H7 (cell line): ENCODE measurements at places on chromosomes 5 and 9. TPM values are rescaled to one million over a fixed set of nuclear protein-coding genes. Genes with fewer than 3 reads are reported as not detected.

Gene DRD1
- 0.10 TPM in 1 of 2 replicates, not detected in the other for total RNA-seq

Gene CFAP157
- not detected in 2 replicates for total RNA-seq

Gene DMRT3
- not detected in 2 replicates for total RNA-seq

Gene SCGB3A2
- 42.0 and 51.2 TPM in 2 replicates for total RNA-seq

Gene PLPP7
- 8.2 and 8.8 TPM in 2 replicates for total RNA-seq

Gene PCDHA13
- 1.6 and 2.5 TPM in 2 replicates for total RNA-seq

Gene TRMT10B
- total RNA-seq, result 2.2 and 2.5 TPM in 2 replicates

Gene SARDH
- 7.3 and 9.9 TPM in 2 replicates for total RNA-seq

- DNase-seq, result peak; percentile 94
Measured at GRCh38 chr9:114339130-114339908, 9.7 kb downstream of the ORM2 start.

DNA sequence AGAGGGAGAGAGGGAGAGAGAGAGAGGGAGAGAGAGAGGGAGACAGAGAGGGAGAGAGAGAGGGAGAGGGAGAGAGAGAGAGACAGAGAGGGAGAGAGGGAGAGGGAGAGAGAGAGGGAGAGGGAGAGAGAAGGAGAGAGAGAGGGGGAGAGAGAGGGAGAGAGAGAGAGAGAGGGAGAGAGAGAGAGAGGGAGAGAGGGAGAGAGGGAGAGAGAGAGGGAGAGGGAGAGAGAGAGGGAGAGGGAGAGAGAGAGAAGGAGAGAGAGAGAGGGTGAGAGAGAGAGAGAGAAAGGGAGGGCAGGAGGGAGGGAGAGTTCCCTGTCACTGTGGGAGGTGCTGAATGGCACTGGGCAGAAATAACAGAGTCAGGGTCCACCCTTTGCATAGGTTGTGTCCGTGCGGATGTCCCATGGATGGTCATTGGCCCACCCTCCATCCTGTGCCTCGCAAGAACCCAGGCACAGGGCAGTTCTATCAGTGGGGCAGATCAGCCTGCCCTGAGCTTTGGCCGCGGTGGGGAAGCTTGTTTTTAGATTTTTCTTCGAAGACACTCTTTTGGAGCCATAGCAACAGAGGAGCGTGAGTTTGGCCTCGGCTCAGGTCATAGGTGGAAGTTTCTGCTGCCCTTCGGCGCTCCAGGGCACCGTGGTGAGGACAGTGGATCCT lies 30.1 kb downstream of the ADAMTSL2 start:
- DNase-seq, result no peak

DNA sequence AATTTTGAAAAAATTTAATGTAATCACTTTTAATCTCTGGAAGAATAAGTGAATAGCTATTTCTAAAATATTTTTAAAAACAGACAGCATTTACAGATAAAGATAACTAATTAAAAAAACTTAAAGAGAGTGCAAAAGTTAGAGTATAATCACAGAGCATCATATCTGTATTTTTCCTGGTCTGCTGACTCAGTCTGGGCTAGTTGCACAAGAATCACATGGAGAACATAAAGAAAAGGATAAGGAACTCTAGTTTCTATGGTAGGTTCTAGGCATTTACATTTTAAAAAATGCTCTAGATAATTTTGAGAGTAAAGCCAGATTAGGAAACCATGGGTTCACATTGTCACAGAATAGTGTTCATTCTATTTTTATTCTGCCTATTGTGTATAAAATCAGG lies 347.4 kb downstream of the PSAT1 start:
- no peak for DNase-seq

GRCh38 chr5:8560776-8561175 lies 691.8 kb downstream of the MTRR start:
- no peak for DNase-seq

GRCh38 chr5:2750758-2751464 lies 566 bp downstream of the IRX2 start:
- peak; percentile 63 for DNase-seq

- DNase-seq, result no peak
Measured at GRCh38 chr5:5738797-5739489, 316.5 kb downstream of the ICE1 start.

DNA sequence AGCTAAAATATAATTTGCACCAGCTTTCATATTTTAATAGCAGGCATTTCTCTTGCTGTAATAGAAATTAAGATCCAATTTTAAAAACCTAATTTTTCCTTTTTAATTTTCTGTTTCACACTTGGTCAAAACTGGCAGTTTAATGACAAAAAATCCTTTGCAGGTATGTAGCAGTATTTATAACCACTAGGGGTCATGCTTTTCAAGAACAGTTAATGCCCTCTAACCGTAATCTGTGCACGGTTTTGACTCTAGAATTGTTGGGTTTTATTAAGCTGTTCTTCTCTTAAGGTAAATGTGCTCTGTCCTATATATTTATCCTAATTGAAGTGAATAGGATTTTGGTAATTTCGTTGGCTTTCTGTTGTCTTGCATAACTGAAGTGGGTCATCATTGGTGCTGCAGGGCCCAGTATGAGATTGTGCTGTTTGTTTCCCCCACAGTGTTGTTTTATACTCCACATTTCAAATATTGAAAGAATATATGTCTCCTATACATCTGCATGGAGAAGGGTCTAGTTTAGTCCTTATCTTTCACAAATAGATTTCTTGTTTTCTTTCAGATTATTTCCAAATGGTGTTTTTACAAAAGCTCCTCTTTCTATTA lies 107.4 kb downstream of the SCAMP1 start:
- peak; percentile 24 for DNase-seq

DNA sequence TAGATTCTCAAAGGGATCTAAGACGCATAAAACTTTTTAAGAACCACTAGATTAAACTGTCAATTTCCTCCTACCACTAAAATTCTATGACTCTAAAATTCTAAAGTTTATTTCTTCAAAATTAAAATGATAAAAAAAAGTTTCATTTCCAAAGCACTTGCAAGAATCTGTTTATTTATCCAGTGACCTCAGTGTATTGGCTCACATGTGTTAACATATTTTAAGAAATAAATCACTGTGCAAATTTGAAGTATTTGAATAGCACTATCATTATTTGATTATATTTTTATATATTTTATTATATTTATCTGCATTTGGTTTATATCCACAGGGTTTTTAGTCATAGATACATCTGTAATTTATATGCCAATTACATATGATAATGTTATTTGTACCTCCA lies 62.2 kb upstream of the SLC12A2 start:
- DNase-seq, result no peak

GRCh38 chr5:140255460-140256157 lies 47.3 kb downstream of the PFDN1 start:
- no peak for DNase-seq

DNA sequence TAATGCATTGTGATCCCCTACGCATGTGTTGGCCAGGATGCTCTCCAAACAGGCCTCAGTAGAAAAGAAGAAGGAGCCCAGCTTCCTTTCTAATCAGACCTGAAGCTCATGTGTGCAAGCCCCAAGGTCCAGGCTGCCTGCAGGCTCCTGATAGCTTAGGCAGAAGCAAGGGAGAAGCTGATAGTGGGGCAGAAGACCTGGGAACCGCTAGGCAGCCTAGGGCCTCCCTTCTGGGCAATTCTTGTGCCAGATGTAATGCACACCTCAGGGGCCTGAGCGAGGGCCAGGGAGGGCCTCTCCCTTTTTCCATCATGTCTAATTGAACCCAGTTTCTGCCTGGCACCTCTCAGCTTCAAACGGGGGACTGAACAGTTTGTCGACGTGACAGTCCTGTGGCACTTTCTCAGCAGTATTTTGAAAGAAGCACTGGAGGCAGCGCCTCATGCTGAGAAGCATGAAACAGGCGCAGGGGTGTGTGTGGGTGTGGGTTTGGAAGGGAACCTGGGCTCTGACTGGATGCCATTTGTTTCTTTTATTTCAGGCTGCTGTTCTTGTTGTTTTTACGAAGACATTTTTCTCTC lies 212.8 kb downstream of the PIK3R1 start:
- DNase-seq, result no peak

DNA sequence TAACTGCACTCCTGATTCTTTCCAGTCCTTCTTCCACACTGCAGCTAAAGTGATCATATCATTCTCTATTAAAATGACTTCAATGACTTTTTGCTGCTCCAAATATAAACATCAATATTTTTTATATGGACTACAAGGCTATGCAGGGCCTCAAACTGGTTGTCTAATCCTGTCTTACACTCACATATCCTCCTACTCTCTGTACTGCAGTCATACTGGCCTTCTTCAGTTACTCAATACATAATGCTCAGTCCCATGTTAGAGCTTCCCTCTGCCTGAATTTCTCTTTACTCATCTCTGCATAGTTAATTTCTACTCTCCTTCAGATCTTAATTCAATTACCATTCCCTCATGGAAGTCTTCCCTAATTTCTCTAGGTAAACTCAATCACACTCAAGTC lies 3.4 kb downstream of the MEIKIN start:
- no peak for DNase-seq

GRCh38 chr5:167731951-167732350 lies 559.5 kb upstream of the WWC1 start:
- DNase-seq, result no peak

- DNase-seq, result no peak
Measured at GRCh38 chr9:2414465-2414864, 207.1 kb upstream of the VLDLR start.

GRCh38 chr9:107571148-107571547 lies 81.6 kb upstream of the KLF4 start:
- DNase-seq, result no peak

DNA sequence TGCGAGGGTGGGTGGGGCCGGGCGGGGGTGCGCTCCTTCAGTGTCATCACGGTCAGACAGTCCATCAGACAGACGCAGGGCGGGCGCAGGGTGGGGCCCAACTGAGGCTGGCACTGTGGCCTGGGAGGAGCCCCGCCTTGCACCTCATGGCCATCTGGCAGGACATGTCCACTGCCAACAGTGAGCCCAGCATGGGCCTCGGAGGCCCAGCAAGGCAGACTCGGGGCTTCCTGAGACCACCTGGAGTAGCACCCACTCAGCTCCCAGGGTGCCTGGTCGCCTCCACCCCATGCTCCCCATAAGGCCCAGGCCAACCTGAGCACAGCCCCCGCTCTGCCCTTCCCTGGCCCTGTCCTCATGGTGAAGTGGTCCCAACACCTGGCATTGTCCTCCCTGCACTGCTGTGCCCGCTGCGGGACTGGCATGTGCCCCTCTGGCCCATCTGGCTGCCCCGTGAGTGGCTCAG lies 8.5 kb upstream of the GPSM1 start:
- no peak for DNase-seq

- no peak for DNase-seq
Measured at GRCh38 chr9:86079421-86079831, 19.9 kb downstream of the GOLM1 start.

GRCh38 chr5:101580591-101580990 lies 677.5 kb upstream of the ST8SIA4 start:
- DNase-seq, result no peak

- DNase-seq, result no peak
Measured at GRCh38 chr5:178473854-178474253, 116.3 kb downstream of the COL23A1 start.

DNA sequence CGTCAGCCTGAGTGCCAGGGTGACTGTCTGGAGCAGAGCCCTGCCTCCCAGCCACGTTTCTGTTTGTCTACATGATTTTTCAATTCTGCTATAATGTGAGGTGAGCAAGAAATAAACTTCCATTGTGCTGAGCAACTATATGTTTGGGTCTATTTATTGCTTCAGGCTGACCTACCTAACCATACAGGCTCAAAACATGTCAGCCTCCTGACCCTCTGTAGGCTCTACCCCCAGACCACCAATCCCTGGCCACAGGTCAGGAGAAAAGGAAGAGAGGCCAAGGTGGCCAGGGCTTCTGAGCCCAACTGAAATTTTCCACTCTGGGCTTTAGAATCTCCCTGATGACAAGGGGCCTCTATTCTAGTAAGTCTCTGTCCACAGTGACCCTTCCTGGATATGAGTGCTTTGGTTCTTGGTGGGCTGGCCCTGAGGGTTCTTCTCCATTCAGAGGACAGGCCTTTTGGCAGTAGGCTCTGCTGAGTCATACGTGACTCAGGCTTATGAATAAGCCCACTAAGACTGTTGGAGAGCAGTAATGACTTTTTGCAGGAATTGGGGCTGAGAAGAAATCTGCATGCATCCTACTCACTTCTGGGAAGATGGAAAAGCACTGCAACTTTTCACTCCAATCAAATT lies 117.2 kb upstream of the TBCA start:
- DNase-seq, result no peak

DNA sequence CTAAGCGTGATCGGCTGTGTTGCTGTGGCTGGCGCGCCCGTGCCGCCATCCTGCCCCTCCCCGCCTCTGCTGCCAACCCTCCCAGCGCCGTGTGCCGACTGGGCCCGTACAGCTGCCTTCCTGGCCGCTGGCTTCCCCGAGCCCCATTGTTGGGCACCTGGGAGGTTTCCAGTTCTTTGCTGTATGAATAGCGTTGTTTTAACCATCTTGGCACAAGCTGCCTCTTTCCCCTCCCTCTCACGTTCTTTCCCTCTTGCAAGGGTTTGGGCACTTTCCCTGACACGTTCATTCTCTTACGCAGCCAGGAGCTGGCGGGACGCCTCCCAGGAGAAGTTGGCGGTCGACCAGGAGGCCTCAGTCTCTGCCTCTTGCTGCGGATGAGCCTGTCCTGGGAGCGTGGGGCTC lies 43.1 kb upstream of the RXRA start:
- DNase-seq, result peak; percentile 62

GRCh38 chr9:1871626-1872419 lies 143.3 kb upstream of the SMARCA2 start:
- DNase-seq, result peak; percentile 36

DNA sequence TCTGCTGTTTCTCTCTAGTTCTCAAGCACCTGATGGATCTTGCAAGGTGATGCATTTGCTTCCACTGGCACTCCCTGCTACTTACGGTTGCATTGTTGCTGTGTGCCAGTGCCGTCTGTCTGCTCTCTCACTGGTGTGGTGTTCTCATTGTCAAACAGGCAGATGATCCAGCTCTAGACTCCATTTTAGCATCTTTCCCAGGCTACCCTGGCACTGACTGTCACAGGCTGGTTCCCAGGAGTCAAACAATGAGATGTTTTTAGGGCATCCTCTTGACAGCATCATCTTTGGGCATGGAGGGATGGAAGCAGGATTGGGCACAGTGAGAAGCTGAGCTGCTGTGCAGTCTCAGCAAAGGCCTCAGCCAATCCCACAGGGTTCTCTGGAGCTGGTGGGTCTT lies 12.9 kb downstream of the MTRR start:
- DNase-seq, result no peak

DNA sequence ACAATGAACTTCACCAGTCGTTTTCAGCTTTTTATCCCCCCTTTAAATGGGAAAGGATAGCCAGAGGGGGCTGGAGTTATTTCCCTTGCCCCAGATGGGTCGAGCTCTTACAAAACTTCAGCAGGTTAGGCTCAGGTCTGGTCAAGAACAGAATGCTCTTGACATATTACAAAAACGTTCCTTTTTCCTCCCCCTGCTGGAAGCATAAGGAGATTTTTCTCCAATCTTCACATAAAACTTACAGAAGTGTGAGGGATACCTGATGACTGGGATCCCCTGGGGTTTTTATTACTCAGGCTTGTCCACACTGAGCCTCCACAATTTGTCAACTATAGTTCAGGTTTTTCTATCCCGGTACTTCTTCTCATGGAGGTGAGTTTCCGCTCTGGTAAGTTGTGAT lies 60.8 kb downstream of the CSF2 start:
- no peak for DNase-seq

DNA sequence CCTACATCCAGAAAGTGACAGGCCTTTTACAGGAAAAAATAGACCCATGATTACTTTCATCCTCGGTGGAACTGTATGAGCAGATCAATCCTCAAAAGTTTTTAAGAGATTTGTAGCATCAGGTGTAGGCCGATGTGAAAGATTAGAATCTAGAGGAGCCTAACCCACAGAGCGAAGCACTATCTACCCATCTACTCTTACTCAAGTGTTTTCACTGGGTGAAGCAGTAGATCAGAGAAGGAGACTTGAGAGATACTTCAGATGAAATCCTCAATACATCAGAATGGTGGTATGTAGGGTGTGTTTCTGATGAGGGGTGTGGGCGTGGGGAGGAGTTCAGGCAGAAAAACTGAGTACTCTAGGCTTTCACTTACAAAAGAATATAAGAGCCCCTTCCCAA lies 192.8 kb downstream of the FER start:
- no peak for DNase-seq
